ENCODE measurements at places on chromosomes 11 and 22.
A peak's percentile ranks its signal among the peaks of the same experiment; 100 is the strongest.

- DNase-seq = peak; percentile 17
Measured at GRCh38 chr11:64608046-64608445, 17.0 kb downstream of the SLC22A12 start.

GRCh38 chr11:2991452-2992233 is 486 bp downstream of the NAP1L4 start:
- DNase-seq = peak; percentile 49

GRCh38 chr11:98600103-98600502 is 420.6 kb upstream of the CNTN5 start:
- no peak for DNase-seq

DNA sequence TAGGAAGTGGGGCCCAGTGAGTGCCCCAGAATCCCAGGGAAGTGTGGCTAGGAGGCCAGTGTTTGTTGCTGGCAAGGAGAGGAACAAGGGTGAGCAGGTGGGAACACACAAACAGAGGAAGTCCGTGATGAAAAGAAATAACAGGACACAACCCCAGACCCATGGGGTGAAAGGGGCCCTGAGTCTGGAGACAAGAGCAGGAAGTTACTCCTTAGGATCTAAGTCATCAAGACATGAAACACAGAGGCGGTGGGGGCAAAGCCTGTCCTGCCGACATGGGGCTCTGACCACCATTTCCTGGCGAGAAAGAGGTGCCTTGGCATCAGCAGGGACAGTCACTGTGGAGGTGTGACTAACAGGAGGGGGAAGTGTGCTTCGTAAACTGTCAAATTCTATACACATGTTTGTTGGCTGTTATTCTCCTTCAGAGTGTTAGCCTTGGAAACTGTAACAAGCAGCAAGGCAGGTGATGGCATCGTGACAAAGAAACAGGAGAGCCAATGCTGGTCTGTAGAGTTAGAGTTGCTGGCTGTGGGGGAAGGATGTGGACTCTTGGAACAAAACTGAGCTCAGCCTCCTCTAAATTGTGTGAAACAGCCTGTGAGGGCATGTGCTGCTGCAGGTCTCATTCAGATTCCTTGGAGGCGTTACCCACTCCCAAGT is 21.7 kb downstream of the CHST1 start:
- no peak for DNase-seq

GRCh38 chr11:118984825-118985224 is 13.1 kb upstream of the CENATAC start:
- DNase-seq = no peak

- DNase-seq = no peak
Measured at GRCh38 chr11:10641177-10641911, 52.2 kb downstream of the IRAG1 start.

- peak; percentile 73 for DNase-seq
Measured at GRCh38 chr11:26992031-26992541, 1.8 kb upstream of the FIBIN start.

GRCh38 chr11:47994417-47994816 is 14.1 kb downstream of the PTPRJ start:
- no peak for DNase-seq

GRCh38 chr11:88508759-88509581 is 171.4 kb upstream of the CTSC start:
- no peak for DNase-seq

- no peak for DNase-seq
Measured at GRCh38 chr11:8386134-8386864, 122.6 kb upstream of the LMO1 start.

DNA sequence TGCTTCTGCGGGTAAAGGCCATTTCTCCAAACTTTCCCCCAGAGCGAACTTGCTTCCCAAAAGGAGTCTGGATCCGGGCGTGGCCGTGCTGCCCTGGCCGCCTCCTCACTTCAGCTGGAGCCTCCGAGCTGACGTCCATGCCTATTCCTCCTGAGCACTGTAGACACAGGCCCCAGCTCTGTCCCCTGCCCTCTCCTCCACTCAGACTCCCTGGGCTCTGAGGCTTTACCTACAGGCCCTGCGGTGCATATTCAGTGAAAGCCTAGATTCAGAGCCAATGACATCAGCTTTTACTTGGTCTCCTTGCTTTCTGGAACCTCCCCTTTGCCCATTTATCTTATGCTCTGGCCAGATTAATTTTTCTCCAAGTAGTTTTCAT is 9.7 kb downstream of the LRP5 start:
- DNase-seq = no peak

DNA sequence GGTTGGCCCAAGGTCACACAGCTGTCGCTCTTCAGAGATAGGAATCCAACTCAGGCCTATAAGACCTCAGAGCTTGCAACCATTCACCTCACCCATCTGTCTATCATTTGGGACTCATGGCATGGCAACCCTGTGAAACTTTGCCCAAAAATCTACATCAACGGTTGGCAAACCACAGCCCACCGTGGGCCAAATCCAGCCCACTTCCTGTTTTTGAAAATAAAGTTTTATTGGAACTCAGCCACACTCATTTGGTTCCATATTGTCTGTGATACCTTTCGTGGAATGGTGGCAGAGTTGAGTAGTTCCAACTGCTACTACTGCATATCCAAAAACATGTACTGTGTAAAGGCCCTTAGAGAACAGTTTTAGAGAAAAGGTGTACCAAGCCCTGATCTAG is 307.8 kb downstream of the MN1 start:
- no peak for DNase-seq

GRCh38 chr11:119739975-119740374 is 11.0 kb upstream of the NECTIN1 start:
- no peak for DNase-seq

GRCh38 chr11:44716256-44716655 is 10.5 kb upstream of the TSPAN18 start:
- DNase-seq = no peak

- no peak for DNase-seq
Measured at GRCh38 chr11:62145261-62145871, 21.6 kb downstream of the INCENP start.

- DNase-seq = no peak
Measured at GRCh38 chr22:23904573-23905254, 10.5 kb downstream of the MIF start.

DNA sequence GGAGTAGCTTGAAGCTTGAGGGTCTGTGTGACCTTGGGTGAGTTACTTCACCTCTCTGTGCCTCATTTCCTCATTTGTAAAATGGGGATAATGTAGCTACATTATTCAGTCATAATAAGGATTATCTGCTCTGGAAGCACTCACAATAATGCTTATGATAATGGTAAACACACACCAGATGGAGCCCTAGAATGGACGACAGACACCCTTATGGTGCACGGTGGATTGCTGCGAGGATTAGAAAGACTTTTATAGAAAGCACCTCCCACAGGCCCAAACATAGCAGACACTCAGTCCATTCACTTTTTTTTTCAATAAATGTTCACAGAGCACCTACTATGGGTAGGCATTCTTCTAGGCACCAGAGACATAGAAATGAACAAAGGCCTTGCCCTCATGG is 53.8 kb downstream of the LARGE1 start:
- DNase-seq = no peak

- peak; percentile 79 for DNase-seq
Measured at GRCh38 chr11:11979488-11980117, 28.8 kb downstream of the DKK3 start.

GRCh38 chr11:110065189-110065588 is 28.0 kb upstream of the ZC3H12C start:
- DNase-seq = no peak
